ENCODE measurements at places on chromosomes 5 and 9.

DNA sequence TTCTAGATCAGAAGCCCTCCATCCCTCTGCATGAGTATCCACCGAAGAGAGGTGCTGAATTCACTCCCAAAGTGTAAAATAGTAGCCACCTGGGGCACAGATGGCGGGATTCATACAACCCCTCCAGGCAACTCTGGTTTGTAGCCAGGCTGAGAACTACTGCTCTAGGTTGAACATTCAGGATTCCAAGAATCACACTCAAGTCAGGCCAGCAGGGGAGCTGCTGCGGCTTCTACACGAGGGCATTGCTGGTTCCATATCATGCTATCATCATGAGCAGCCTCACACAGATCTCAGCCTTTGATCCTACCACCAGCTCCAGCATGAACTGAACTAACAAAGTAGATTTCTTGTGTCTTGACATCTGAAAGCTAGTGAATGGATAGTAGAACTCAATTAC is 367.9 kb downstream of the DIRAS2 start:
- no peak for DNase-seq

GRCh38 chr9:89435071-89435823 is 62.7 kb downstream of the SEMA4D start:
- DNase-seq, result no peak

DNA sequence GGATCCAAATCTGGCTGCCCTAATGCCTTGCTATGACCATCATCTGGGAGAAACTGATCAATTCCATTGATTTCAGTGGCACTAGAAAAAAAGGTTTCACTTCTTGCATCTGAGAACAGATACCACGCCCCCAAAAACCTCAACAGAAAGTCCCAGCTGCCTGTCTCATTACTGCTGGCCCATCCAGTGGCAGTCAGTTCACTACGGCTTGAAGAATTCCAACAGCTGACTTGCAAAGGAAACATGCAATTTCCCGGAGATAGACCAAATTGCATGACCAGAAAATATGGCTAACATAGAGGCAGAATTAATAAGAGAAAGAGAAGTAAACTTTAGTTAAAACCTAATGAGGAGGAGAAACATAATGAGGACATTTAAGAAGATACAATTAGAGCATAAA is 48.6 kb downstream of the UGCG start:
- DNase-seq, result no peak

GRCh38 chr9:87471746-87472145 is 25.9 kb upstream of the DAPK1 start:
- no peak for DNase-seq

DNA sequence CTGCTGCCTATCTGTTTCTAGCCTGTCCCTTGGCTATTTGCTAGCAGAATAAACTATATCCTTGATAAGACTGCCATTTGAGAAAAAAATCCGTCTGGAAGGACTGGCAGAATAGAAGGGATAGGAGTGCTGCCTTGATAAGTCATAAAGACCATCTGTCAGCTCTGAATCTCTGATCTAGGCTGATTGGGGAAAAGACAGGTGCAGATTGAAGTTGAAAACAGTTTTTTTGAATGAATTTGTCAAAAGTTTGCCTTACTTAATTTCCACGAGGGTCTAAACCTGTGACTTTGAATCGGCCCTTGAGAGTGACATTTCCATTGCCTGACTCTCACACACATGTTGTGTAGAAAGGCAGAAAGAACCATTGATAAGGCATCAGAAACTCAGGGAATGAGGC is 218.6 kb downstream of the MAN2A1 start:
- no peak for DNase-seq

DNA sequence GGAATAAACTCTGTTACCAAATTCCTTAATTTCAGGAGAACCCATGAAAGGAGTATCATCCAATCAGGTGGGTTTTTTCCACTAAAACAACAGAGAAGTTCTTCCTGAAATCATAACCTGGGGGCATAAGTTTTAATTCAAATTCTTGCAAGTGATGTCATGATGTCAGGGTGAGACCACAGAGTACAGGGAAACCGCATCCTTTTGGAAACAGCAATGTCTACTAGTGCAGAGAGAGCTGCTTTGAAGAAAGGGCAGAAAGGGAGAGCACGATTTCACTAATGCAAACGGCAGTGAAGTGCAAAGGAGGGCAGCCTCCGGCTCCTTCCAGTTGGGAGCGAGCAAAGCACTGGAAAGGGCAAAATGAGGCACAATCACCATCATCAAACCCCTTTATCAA is 20.6 kb upstream of the CMBL start:
- no peak for DNase-seq

GRCh38 chr9:123302348-123303214 is 34.2 kb upstream of the STRBP start:
- no peak for DNase-seq

GRCh38 chr9:5872511-5872910 is 18.2 kb upstream of the MLANA start:
- no peak for DNase-seq
